ENCODE measurements at places on chromosomes 1 and 21.

DNA sequence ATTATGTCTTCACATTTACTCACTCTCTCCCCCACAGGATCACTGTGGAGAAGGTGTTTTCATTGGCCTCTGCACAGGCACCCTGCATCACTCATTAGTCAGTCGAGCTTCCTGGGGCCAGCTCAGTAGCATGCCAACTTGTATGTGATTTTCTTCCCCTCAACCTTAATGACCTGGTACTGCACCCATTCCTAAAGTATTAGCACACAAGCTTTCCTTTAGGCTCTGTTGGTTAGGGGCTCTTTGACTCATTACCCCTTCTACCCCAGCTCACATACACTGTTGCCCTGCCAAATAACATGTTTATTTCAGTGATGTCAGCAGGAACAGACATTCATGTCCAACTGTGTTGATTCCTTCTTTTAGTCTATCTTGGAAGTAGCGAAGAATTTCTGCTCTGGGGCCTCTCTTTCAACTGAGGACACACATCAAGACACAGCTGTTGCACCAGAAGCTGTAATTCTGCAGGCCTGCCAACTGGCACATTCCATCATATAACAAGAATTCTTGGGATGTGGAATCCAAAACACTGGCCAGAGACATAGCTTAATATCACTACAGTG, 603.5 kb upstream of the ADAMTS5 start:
- no peak for DNase-seq

DNA sequence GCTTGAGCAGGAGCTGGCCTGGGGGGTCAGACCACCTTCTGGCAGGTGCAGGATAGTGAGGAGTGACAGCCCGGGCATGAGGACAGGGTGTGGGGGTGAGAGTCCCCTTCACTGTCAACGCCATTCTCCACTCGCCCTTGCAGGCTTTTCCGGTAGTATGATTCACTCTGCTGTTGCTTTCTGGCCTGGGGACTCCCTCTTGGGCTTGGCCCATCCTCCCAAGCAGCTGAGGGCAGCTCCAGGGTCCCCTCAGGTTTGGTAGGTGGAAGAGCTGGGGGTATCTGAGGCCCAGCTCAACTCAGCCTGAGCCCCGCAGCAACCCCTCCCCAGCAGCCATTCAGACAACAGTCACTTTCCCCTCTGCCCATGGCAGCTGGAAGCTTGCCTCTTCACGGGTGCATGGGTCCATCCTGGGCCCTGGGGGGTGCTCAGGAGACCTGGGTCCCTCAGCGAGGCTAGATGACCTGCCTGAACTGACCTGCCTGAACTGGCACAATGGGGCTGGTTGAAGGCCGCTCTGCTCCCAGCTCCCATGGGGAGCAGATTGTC, 1.3 kb downstream of the CLDN19 start:
- DNase-seq, result no peak

DNA sequence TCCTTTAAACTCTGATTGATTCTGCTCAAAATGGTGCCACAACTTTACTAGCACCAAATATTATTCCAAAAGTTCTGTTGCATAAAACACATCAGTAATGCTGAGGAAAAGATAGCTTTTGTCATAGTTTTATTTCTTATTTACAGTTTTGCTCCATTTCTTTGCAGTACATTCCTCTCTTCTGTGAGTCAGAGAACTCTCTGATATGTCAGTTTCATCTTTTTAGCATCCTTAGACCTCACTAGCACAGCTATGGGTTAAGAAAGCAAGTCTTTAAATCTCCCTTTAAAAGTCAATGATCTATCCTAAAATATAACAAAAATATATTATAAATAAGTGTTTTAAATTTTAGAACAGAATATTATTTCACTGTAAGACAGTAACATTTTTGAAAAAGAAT, 356.6 kb upstream of the SNX7 start:
- DNase-seq, result no peak

GRCh38 chr1:225748529-225748928, 29.1 kb upstream of the SRP9 start:
- no peak for DNase-seq

GRCh38 chr1:35932158-35932636, 1.3 kb downstream of the AGO3 start:
- DNase-seq, result no peak

DNA sequence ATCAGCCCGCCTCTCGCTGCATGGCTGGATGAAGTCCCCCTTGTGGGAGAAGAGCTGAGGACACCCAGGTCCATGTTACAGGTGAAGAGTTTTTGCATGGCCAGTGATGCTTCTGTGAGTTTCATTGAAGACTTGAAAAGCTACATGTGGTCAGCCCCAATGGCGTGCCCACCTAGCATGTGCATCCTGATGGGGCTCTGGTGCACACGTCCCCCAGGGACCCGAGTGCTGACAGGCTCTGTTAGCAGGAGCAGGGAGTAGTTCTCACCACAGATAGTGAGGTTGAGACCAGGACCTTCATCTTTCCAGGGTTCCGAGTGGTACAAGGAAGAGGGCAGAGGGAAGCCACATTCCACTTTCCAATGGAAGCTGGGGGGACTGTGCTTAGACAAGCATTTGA, 184.8 kb upstream of the C1orf174 start:
- DNase-seq, result no peak

DNA sequence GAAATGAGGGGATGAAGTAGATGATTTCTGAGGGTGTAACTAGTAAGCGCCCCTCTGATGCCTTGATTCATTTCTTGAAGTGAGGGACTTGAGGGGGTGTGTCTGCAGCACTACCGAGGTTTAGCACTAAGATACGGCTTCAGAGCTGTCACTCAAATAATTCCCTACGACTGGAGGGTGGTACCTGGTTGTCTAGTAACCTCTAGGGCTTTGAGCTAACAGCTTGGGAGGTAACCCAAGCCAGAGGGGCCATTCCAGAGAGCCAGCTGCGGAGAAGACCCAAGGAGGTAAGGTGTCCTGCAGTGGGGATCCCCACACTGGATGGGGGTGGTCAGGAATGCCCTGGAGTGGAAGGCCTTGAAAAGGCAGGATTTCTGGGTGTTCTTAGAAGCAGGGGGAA, at the start of gene TTC24:
Gene TTC24, plus strand, starts transcription at position 252 of the 400 bp plus-strand sequence. CDS start 1,642 bp downstream, outside the sequence.
- no peak for DNase-seq

DNA sequence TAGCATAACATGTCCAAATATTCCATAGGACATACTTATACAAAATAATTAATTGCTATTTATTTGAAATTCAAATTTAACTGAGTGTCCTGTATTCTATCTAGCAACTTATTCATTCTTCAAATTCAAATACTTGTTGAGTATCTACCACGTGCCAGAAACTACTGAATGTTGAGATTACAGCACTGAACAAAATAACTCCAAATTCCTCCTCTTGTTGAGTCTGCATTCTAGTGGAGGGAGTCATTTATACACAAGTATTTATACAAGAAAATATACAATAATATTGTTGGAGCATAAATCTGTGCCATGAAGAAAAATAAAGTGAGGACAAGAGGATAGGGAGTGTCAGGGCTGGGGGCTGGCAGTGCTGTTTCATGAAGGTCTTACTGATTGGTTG, 43.7 kb upstream of the CDC42BPA start:
- no peak for DNase-seq

DNA sequence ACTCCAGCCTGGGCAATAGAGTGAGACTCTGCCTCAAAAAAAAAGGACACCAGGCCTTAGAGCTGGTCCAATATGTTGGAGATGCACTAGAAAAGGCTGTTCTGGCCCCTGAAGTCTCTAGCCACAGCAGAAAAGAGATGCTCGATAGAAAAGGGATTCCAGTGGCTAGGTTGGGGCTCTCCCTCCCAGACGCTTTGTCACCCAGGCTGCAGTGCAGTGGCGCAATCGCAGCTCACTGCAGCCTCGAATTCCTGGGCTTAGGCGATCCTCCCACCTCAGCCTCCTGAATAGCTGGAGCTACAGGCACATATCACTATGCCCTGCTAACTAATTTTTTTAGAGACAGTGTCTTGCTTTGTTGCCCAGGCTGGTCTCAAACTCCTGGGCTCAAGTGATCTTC, 18.2 kb downstream of the PDZK1 start:
- DNase-seq, result no peak

- DNase-seq, result no peak
These were observed 504.7 kb upstream of the PBX1 start for GRCh38 chr1:164054331-164054730.

GRCh38 chr1:43274125-43274803, 4.5 kb downstream of the TMEM125 start:
- peak; percentile 43 for DNase-seq

DNA sequence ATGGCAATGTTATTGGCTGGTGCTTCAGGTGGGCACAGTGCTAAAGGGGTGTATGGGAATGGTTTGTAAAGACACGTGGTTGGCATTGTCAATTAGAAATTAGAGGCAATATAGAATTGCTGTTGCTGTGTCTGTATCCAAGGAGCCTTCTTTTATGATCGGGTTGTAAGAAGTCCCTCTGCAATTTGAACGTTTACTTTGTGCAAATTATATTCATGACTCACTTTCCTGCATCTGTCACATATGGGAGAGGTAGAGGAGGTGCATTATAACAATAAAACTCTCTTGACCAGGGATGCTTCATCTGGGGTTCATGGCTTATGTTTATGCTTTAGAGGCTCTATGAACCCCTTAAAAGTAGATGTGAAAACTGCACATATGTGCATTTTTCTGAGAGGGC, 130.4 kb upstream of the DNAH14 start:
- DNase-seq, result no peak

DNA sequence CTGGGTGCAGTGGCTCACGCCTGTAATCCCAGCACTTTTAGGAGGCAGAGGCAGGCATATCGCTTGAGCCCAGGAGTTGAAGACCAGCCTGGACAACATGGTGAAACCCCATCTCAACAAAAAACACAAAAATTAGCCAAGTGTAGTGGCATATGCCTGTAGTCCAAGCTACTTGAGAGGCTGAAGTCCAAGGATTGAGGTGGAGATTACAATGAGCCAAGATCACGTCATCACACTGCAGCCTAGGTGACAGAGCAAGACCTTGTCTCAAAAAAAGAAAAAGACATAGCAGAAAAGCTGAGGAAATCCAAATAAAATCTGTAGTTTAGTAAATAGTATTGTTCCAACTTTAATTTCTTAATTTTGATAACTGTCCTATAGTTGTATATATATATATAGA, 11.5 kb upstream of the ASH1L start:
- DNase-seq, result no peak

GRCh38 chr1:234535763-234536515, 57.0 kb upstream of the TARBP1 start:
- DNase-seq, result no peak

GRCh38 chr1:42736152-42736551, 3.9 kb downstream of the CLDN19 start:
- peak; percentile 57 for DNase-seq

DNA sequence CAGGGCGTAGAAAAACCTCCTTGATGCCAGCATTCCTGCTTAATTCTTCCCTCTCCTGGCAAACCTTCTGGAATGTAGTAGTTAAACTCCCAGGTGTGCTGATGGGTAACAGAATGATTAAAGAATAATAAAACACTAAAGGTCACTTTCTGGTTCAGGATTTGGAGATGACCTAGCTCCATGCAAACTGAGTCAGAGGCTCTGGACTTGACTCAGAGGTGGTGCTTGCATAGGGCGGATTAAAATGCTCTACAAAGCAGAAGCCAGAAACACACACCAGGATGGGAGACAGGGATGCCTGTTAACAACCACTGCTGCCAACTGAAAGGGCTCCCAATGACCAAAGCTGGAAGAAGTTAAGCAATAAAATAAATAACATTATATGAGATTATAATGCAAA, 41.5 kb downstream of the KRTAP19-8 start:
- no peak for DNase-seq

- no peak for DNase-seq
These were observed 58.2 kb upstream of the LBR start for GRCh38 chr1:225485991-225486530.

- DNase-seq, result no peak
These were observed 23.1 kb downstream of the USP25 start for GRCh38 chr21:15752763-15753407.

DNA sequence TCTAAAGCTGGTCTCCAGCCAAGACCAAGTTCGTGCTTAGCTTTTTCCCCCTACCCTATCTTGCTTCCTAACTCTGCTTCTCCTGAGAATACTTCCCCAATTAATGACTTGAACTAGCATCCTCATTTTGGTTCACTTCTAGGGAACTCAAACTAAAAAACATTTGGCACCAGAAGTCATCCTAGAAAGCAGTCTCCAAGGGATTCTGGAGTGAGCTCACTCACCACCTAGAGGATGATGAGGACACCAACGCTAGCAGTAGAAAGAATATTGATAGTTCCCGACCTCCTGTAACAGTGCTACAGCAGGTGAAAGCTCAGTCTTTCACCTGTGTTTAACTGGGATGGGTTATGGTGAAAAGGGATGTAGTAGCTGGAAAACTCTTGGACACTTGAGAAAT, 4.7 kb upstream of the PSMB2 start:
- DNase-seq, result peak; percentile 14

DNA sequence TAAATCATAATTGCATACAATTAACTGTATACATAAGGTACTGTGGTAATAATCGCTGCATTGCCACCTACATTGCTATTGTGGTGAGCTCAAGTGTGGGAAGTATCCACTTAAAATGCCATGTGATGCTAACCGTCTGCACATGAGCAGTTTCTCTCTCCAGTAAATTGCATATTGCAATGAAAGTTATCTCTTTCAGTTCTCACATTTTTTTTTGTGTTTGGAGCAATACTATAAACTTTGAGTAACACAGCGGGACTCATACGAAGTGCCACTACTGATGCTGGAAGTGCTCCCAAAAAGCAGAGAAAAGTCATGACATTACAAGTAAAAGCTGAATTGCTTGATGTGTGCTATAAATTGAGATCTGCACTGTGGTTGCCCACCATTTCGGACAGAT, 38.5 kb downstream of the DISC1 start:
- peak; percentile 82 for DNase-seq
